Left ventricle myocardium superior (tissue), 1 donor: ENCODE measurements at places on chromosomes 12 and 14. TPM values are rescaled to one million over a fixed set of nuclear protein-coding genes. Genes with fewer than 3 reads are reported as not detected.

Gene AJUBA
- total RNA-seq, result 12.4 TPM

Gene DMAC2L
- total RNA-seq, result 22.6 TPM

Gene DIO2
- 7.2 TPM for total RNA-seq

Gene PLXNC1
- 4.4 TPM for total RNA-seq

Gene TAMALIN
- 22.2 TPM for total RNA-seq

Gene KRT71
- total RNA-seq, result not detected

Gene FAM90A1
- not detected for total RNA-seq

Gene ADGRD1
- total RNA-seq, result 83.6 TPM

Gene AICDA
- total RNA-seq, result not detected

Gene INHBC
- not detected for total RNA-seq

Gene CD163
- 64.5 TPM for total RNA-seq

Gene COCH
- total RNA-seq, result 0.50 TPM

Gene CLEC4A
- not detected for total RNA-seq

Gene LGR5
- total RNA-seq, result not detected

Gene HEATR5A
- 46.8 TPM for total RNA-seq

Gene SMOC1
- total RNA-seq, result 0.45 TPM

Gene KLRB1
- total RNA-seq, result 0.30 TPM

Gene SLC22A17
- 10.7 TPM for total RNA-seq

Gene PTPRR
- 0.55 TPM for total RNA-seq

Gene PXMP2
- total RNA-seq, result 75.1 TPM

Gene MGAT4C
- total RNA-seq, result 2.3 TPM

Gene TMCC3
- 2.2 TPM for total RNA-seq

Gene PMCH
- total RNA-seq, result not detected

Gene TAS2R42
- total RNA-seq, result not detected

Gene RBM25
- total RNA-seq, result 35.9 TPM

Gene GLIPR1L1
- total RNA-seq, result not detected

Gene CLEC2D
- total RNA-seq, result 4.2 TPM

Gene TAS2R7
- total RNA-seq, result not detected

Gene PAX9
- not detected for total RNA-seq

Gene APOF
- not detected for total RNA-seq

Gene ADAM20
- 0.57 TPM for total RNA-seq

Gene KDM2B
- 14.1 TPM for total RNA-seq

Gene FSCB
- total RNA-seq, result not detected

Gene LRTM2
- total RNA-seq, result not detected

Gene EPYC
- total RNA-seq, result not detected

Gene ANKRD33
- total RNA-seq, result not detected

Gene HOXC4
- not detected for total RNA-seq

Gene P2RX7
- total RNA-seq, result 1.9 TPM

Gene ESPL1
- total RNA-seq, result 0.17 TPM

Gene MIPOL1
- total RNA-seq, result 6.5 TPM

Gene TCL1B
- not detected for total RNA-seq

Gene TBPL2
- total RNA-seq, result not detected

Gene DNAI7
- 0.89 TPM for total RNA-seq

Gene CLIP1
- total RNA-seq, result 93.3 TPM

Gene RPL6
- total RNA-seq, result 606 TPM

Gene CCDC196
- total RNA-seq, result not detected

Gene MGAT2
- total RNA-seq, result 9.6 TPM

Gene INSM2
- total RNA-seq, result not detected

Gene GALNT8
- 1.7 TPM for total RNA-seq
